ENCODE measurements at places on chromosomes 6 and 20.
A peak's percentile ranks its signal among the peaks of the same experiment; 100 is the strongest.

- DNase-seq: no peak
Measured at GRCh38 chr20:63254606-63255384, 532 bp upstream of the NKAIN4 start.

GRCh38 chr6:64266351-64266821 lies 630.8 kb downstream of the PHF3 start:
- peak; percentile 22 for DNase-seq

DNA sequence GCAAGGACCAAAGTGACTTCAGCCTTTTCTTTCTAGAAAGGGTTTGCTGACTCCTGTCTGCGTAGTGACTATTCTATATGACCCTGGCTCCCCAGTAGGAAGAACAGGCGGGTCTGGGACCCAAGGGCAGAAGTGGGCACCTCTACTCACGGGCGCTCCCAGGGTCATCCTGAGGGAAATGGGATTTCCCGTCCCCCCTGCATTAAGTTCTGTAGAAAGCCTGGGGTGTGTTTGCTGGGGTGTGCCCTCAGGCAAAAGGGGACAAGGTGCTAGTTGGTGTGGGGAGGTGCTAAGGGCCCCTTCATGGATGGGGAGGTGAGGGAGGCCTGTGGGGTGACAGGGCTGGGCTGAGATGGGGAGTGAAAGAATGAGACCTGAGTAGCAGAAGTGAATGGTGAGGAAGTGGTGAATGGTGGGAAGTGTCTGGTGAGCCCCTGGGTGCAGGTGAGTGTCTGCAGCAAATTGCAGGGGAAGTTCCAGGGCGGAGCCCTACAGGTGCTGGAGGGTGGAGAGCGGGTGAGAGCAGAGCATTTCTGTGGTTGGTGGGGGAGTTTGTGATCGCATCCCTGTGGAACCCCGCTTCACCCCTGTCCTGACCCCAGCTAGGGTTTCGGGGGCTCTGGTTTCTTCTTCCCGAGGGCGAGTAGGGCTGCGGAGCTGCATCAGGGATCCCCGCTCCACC lies 21.1 kb downstream of the RAET1L start:
- DNase-seq: peak; percentile 54

GRCh38 chr6:139732451-139732850 lies 358.0 kb upstream of the CITED2 start:
- DNase-seq: peak; percentile 24

GRCh38 chr6:127076466-127076865 lies 42.0 kb upstream of the RSPO3 start:
- DNase-seq: peak; percentile 46

DNA sequence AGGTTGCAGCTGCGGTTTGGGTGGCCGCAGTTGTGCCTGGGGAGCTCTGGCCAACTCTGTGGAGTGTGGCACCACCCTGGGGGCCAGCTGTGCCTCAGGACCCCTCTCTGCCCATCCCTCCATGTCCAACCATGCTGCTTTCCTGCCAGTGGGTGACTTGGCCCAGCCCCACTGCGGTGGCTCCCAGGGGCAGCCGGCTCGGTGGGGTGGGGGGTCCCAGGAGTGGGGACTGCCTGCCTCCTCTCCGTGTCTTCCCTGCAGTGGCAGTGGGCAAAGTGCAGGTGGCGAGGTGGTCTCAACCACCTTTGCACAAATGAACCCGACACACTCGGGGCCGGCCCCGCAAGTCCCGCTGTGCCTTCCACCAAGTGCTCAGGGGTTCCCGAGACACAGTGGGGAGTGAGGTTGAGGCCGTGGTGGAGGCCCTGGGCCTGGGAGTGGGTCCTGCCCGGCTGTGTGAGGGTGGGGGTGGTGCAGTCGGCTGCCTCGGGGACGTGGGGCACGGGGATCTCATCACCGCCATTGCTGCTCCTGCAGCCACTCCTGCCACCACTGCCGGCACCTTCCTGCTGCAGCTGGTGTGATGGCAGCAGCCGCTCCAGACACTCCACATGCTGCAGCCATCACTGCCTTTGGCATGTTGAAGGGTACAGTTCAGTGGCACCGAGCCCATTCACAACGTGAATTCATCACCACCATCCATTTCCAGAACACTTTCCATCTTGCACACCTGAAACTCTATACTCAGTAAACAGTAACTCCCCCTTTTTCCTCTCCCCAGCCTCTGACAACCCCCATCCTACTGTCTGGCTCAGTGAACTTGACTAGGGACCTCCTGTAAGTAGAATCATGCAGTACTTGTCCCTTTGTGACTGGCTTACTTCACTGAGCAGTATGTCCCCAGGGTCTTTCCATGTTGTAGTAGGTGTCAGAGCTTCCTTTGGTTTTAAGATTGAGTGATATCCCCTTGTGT lies 10.7 kb upstream of the SLCO4A1 start:
- DNase-seq: peak; percentile 79

- no peak for DNase-seq
Measured at GRCh38 chr20:2282181-2282580, 13.6 kb upstream of the TGM3 start.

GRCh38 chr6:82869493-82869892 lies 196.1 kb downstream of the UBE3D start:
- DNase-seq: no peak

Data from NCI-H69 (cell line).